ENCODE measurements at places on chromosomes 11 and 22.

DNA sequence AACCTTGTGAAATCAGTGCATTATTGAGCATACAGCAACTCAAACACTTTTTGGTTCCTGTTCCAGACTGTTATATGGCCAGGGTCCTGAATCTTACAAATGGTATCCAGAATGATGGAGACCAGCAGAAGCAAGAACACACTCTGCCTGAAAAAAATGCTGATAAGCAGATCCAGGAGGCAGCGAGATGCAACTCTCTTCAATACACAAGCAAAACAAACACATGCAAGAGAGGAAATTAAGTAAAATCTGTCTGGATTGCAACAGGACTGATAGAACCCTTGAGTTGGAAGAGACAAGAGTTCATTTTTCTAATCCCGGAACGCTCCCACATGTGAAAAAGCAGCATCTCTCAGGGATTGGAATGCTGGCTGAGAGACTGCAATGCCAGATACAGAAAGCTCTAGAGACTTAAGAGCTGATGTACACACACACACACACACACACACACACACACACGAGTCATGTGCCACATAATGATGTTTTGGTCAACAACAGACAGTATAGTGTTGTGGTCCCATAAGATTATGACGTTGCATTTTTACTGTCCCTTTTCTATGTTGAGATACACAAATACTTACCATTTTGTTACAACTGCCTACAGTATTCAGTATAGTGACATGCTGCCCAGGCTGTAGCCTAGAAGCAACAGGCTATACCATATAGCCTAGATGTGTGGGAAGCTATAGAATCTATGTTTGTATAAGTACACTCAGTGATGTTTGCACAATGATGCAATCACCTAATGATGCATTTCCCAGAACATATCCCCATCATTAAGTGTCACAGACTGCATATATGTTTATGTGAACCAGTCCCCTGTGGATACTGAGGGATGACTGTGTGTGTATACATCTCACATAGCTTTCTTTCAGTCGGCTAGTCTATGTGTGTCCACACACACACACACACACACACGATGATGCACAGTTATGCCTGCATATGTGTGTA lies 406.6 kb downstream of the LARGE1 start:
- no peak for DNase-seq

DNA sequence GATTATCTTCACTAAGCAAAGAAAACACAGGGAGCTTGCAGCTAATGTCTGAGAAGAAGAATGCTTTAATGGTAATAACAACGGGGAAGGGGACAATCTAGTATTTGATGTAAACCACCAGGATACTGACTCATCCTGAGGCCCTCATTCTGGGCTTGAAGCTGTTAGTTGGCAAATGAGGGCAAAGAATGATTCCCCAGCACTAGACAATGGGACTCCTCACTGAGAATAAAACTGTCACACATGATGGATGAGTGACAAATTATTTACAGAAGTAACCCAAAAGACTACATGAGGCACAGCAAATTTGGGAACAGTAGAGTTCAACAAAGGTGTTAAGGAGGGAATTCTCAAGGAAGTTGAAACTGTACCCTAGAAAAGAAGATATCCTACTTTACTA lies 76.3 kb downstream of the FAM168A start:
- no peak for DNase-seq

DNA sequence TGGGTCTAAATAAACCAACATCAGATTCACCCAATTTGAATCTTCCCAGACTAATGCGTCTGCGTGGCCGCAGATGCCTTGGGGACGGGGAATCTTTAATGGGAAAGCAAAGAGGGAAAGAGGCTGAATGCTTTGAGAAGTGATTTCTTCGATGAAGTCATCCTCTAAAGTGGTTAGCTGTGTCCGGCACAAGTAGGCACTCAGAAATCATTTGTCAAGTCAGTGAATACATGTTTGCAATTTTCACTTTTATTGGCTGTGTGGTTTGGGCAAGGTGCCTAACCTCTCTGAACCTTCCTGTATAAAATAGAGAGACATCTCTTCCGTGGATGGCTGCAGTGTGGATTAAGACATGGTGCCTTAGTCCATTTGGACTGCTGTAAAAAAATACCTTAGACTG lies 19.7 kb upstream of the IFT27 start:
- DNase-seq = no peak

- DNase-seq = no peak
Measured at GRCh38 chr22:37138849-37139561, 10.7 kb downstream of the IL2RB start.

GRCh38 chr11:87397011-87397865 lies 359.5 kb downstream of the TMEM135 start:
- no peak for DNase-seq

DNA sequence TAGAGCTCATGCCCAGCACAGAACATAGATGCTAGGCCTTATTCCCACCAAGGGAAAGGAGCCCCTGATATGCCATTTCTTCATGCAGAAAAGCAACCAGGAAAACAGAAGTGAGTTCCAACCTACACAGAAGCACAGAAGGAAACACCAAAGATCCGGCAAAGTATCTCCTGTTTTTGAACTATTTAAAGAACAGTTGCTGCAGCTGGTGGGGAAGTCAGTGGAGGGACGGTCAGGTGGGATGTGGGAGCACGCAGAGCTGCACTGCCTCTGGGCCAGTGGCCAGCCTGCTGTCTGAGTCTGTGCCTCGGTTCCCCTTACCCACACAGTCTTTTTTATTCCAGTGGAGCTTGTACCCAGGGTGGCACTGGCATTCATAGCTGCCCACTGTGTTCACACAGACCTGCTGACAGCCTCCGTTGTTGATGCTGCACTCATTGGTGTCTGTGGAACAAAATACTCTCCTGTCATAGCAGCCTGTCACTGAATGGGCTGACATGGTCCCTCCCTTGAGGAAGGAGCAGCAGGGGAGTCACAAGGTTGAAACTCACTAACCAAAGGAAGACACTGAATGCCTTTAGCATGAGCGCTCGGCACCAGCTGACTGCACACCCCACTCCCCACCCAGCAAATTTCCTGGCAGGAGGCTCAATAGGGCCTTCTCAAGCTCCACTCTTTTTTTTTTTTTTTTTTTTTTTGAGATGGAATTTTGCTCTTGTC lies 37.9 kb downstream of the SCUBE2 start:
- no peak for DNase-seq

GRCh38 chr11:9094420-9094819 lies 3.0 kb upstream of the SCUBE2 start:
- no peak for DNase-seq

DNA sequence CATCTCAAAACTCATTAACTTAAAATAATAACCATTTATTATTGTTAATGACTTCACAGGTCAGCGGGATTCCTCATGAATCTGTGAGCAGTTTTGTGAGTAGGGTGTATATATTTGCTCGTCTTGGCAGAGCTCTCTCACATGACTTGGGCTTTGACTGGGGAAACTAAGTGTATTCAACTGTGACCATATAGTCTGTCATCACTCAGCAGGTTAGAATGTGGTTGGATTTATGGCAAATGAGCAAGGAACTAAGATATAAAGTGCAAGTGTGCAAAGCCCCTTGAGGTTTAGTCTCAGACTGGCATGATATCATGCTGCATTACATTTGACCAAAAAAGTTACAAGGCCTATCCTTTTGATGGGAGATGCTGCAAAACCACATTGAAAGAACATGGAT lies 254.8 kb downstream of the CNTN5 start:
- no peak for DNase-seq

DNA sequence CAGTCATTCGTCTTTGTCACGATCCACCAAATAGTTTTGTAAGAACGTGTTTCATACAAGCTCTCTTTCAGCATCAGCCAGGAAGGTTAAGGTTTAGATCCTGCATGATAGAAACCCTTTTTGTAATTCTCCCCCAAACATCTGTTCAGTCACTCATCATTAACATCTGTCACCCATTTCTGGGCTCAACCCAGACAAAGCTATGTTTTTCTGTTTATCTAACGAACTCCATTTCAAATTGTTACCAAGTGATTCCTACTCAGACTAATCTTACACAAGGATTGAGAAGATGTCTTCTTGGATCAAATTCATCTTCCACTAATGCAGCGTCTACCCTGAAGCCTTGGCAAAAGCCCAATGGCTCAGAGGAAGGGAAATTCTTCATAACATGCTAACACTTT lies 58.8 kb downstream of the FZD4 start:
- DNase-seq = no peak
